ENCODE measurements at places on chromosomes 7 and 10.

- H3K4me3 ChIP-seq = no peak overlapping the region
- no peaks in the 10 kb centered on the region for H3K36me3 ChIP-seq
- DNase-seq = no peak
- H3K27ac ChIP-seq = no peak overlapping the region
- H3K27me3 ChIP-seq = no peaks in the 10 kb centered on the region
Observed at GRCh38 chr10:118827466-118828155, 72.8 kb upstream of the CACUL1 start.

DNA sequence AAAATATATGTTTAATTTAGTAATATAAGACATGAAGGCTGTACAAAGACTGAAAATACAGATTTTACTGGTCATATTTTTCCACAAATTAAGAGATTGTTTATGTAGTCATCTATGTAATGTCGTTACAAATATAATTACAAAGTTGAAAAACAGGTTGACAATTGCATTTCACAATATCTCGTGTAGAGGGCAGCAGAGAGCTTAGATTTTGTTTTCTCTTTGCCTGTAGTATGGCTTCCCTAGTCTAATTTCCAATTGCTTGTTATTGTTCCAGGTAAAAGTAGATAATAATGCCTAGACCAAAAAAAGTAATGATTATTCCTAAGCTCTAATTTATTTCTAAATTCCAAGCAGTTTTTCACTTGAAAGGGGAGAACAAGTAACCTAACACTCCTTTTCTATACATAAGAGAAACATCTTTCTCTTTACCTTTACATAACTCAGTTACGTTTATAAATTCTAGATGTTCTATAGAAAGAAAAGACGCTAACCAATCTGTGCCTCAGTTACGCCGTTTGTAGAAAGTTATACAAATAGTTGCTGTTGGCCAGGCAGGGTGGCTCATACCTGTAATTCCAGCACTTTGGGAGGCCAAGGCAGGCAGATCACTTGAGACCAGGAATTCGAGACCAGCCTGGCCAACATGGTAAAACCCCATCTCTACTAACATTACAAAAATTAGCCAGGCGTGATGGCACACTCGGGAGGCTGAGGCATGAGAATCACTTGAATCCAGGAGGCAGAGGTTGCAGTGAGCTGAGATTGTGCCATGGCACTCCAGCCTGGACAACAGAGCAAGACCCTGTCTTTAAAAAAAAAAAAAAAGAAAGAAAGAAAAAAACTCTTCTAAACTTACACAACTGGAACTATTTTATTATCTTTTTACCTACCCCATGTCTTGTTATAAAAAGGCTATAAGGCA is 30.0 kb downstream of the NET1 start:
- H3K27ac ChIP-seq = no peak overlapping the region
- no peaks in the 10 kb centered on the region for H3K36me3 ChIP-seq
- no peaks in the 10 kb centered on the region for H3K27me3 ChIP-seq

GRCh38 chr7:104873401-104873800 is 140.6 kb upstream of the KMT2E start:
- H3K4me3 ChIP-seq = no peak overlapping the region
- no peaks in the 10 kb centered on the region for H3K27me3 ChIP-seq
- H3K36me3 ChIP-seq = no peaks in the 10 kb centered on the region
- H3K27ac ChIP-seq = no peak overlapping the region
- H3K4me1 ChIP-seq = no peaks in the 10 kb centered on the region
- DNase-seq = no peak

DNA sequence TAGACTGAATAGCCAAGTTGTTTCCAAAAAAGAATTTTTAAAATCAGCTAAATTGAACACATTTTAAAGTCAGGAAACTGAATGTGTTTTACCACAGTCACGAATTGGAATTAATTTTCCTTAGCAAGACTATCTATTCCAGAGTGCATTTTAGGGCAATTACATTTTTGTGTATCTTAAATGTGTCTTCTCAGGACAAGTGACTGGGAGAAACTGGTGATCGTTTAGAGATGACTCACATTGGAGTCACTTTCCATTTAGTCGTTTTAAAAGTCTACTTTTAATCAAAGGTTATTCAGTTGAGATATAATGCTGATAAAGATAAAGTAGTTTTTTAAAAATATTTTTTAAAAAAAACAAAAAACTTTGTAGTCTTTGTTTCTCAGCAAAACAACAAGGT is 191.7 kb upstream of the SLC26A5 start:
- H3K27ac ChIP-seq = no peak overlapping the region
- H3K36me3 ChIP-seq = no peaks in the 10 kb centered on the region
- no peak overlapping the region for H3K4me3 ChIP-seq
- H3K4me1 ChIP-seq = no peaks in the 10 kb centered on the region
- no peaks in the 10 kb centered on the region for H3K27me3 ChIP-seq

DNA sequence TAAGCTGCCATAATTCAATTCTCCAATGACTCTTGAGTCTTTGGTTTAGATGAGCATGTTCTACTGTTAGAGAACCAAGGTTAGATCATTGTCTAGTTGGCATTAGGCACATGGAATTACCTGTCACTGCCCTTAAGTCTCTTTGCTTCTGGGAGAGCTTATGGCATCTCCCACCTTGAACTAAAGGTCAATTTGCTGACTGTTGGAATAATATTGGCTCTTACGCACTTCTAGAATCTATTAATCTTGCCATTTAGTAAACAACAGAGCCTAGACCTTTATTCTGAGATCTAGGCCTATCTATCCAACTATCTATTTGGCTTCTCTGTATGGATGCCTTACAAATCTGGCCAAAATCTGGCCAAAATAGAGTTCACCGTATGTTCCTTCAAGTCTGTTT is 232.0 kb downstream of the STK31 start:
- no peaks in the 10 kb centered on the region for H3K27me3 ChIP-seq
- no peak for DNase-seq
- no peak overlapping the region for H3K27ac ChIP-seq
- H3K4me1 ChIP-seq = no peaks in the 10 kb centered on the region
- no peaks in the 10 kb centered on the region for H3K36me3 ChIP-seq
- H3K4me3 ChIP-seq = no peak overlapping the region

DNA sequence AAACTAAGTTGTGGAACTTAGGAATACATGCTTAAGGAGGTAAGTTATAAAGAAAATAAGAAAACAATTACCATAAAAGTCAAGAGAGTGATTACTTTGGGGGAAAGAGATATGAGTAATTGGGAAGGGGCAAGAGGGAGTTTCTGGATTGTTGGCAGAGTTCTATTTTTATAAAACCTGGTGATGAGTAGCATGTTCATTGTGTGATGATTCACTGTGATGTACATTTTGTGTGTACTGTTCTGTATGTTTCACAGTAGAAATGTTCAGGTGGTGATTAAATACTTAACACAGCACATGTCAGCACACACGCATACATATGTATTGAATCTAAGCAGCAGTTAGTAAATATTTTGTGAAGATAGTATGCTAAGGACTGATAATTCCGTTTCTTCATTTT is 9.7 kb upstream of the OIT3 start:
- H3K36me3 ChIP-seq = no peaks in the 10 kb centered on the region
- no peaks in the 10 kb centered on the region for H3K27me3 ChIP-seq
- H3K4me3 ChIP-seq = no peak overlapping the region
- no peaks in the 10 kb centered on the region for H3K4me1 ChIP-seq
- DNase-seq = no peak

DNA sequence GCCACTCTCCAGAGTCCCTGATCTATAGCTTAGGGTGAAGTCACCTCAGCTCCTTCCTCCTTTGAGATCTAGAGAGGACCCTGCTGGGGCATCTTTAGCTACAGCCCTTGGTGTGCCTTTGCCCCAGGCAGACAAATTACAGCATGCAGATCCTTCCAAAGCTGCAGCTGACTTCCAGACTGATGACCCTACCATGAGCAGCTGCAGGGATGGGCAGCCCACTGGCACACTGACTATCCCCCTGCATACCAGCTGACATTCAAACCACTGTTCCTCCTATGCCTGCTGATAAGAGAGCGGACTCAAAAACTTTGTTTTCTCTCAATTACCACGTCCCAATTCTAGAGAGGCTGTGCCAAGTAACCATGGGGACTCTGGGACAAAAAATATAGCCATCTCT is 70.6 kb downstream of the COL13A1 start:
- H3K4me3 ChIP-seq = no peak overlapping the region
- H3K27me3 ChIP-seq = no peaks in the 10 kb centered on the region
- no peak for DNase-seq

DNA sequence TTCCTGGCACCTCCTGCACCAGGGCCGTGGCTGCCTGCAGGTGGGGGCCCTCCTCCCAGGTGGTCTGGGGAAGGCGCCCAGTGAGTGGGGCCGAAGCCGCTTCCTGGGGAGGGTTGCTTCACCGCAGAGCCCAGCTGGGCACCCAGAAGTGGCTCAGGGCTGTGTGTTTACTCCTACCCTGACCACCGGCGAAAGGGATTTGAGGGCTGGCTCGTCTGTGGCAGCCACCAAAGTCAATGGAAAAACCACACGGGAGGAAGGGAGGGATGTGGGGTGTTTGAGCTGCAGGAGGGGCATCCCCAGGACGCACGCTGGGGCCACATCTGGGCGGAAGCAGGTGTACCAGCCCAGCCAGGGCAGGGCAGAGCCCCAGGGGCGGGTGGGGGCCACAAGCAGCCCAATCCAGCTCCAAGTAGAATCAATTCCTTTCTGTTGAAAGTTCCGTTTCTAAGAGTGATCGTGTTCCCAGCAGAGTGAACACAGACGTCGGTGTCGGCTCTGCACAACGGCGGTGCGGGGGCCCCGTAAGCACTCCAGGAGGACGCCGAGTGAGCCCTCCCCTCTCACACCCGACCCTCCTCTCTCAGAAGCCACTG is 69.9 kb downstream of the FOXL3 start:
- no peak overlapping the region for H3K4me3 ChIP-seq
- no peaks in the 10 kb centered on the region for H3K36me3 ChIP-seq
- no peak for DNase-seq

DNA sequence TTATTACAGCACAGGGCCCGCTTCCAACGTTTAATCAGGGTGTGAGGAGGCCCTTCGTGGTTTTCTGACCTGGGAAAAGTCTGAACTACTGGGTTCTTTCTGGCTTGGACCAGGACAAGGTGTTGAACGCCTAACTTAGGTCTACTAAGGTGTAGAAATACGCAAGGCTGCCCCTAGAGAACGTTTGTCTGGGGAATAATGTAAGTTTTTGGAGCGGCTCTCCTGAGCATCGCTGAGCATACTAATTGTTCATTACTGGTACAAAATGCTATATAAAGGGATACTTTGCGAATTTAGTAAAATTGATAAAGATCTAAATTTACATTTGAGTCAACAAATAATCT is 32.4 kb upstream of the TOMM7 start:
- peaks cover 11% of the 10 kb centered on the region for H3K4me1 ChIP-seq
- peak overlapping the region; percentile 95 for H3K27ac ChIP-seq
- peak overlapping the region; percentile 92 for H3K4me3 ChIP-seq
- no peak for DNase-seq
- no peaks in the 10 kb centered on the region for H3K36me3 ChIP-seq

DNA sequence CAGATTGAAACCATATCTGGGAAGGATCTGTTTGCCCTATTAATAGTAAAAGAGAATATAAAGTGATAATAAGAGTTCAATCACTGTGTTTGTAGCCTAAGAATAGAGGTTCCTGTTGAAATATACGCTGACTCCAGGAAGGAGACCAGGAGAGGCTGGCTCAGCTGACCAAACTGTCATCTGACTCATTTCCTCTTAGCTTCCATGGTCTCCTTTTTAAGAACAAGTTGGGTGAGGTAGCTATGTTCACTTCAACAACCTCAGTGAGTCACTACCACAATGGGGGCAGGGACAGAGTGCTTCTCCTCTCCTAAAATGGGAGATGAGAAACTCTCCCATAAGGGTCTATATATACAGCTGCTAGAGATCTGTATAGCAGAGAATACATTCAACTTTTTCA is 543.3 kb downstream of the CALN1 start:
- no peaks in the 10 kb centered on the region for H3K36me3 ChIP-seq
- DNase-seq = no peak
- no peaks in the 10 kb centered on the region for H3K27me3 ChIP-seq
- no peak overlapping the region for H3K4me3 ChIP-seq

DNA sequence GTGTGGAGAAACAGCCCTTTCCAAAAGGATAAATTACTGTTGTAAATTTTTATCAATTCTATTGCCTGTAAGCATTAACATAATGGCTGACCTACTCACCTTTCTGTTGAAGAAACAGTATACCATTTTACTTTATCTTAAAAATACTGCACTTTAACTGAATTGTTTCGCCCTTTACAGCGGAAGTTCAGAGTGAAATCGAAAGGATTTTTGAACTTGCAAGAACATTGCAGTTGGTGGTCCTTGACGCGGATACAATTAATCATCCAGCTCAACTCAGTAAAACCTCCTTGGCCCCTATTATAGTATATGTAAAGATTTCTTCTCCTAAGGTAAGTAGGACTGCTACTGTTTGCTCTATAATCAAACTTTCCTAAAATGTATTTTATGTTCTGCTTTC is 117.5 kb downstream of the NSUN6 start:
- no peaks in the 10 kb centered on the region for H3K4me1 ChIP-seq
- H3K27me3 ChIP-seq = no peaks in the 10 kb centered on the region
- H3K4me3 ChIP-seq = no peak overlapping the region
- H3K27ac ChIP-seq = no peak overlapping the region
- no peak for DNase-seq
- H3K36me3 ChIP-seq = peaks cover 3% of the 10 kb centered on the region

GRCh38 chr7:155816192-155816508 is 3.9 kb upstream of the SHH start:
- H3K27me3 ChIP-seq = peaks cover 3% of the 10 kb centered on the region
- H3K27ac ChIP-seq = no peak overlapping the region
- no peak overlapping the region for H3K4me3 ChIP-seq

- peaks cover 46% of the 10 kb centered on the region for H3K4me1 ChIP-seq
- no peak overlapping the region for H3K4me3 ChIP-seq
- peak; percentile 64 for DNase-seq
Observed at GRCh38 chr7:41977151-41977651, 259.8 kb downstream of the GLI3 start.

GRCh38 chr10:131620314-131620713 is 280.5 kb upstream of the PPP2R2D start:
- no peaks in the 10 kb centered on the region for H3K4me1 ChIP-seq
- DNase-seq = no peak
- no peak overlapping the region for H3K4me3 ChIP-seq
- no peaks in the 10 kb centered on the region for H3K27me3 ChIP-seq
- H3K36me3 ChIP-seq = no peaks in the 10 kb centered on the region

- H3K27ac ChIP-seq = no peak overlapping the region
- no peaks in the 10 kb centered on the region for H3K36me3 ChIP-seq
- no peak for DNase-seq
- H3K27me3 ChIP-seq = no peaks in the 10 kb centered on the region
- H3K4me3 ChIP-seq = no peak overlapping the region
- no peaks in the 10 kb centered on the region for H3K4me1 ChIP-seq
Observed at GRCh38 chr7:110633313-110633712, 457.6 kb upstream of the LRRN3 start.

DNA sequence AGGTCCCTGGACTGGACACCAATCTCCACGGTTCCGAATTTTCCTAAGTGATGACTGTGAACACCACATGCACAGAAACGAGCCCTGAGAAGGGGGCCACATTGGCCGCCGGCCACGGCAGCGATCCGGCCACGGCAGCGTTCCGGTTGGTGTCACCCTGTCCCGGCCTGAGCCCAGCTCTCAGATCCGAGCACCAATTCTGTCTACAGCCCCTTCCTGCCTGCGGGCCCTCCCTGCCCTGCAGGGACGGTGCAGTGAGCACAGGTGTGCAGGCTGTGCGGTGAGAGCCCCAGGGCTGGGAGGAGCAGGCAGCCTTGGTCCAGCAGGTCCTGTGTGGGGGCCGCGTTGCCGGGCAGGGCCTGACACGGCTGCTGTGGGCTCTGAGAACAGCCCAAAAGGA is 29.7 kb upstream of the GPR146 start:
- H3K4me3 ChIP-seq = no peak overlapping the region
- H3K27me3 ChIP-seq = no peaks in the 10 kb centered on the region
- no peak overlapping the region for H3K27ac ChIP-seq
- DNase-seq = peak; percentile 24

- H3K27ac ChIP-seq = no peak overlapping the region
- H3K4me3 ChIP-seq = no peak overlapping the region
- no peaks in the 10 kb centered on the region for H3K4me1 ChIP-seq
- no peaks in the 10 kb centered on the region for H3K36me3 ChIP-seq
Observed at GRCh38 chr7:157476201-157476600, 139.4 kb downstream of the DNAJB6 start.

Measured in thyroid gland (tissue), 4 donors.